ENCODE measurements at places on chromosomes 16 and 17. TPM values are rescaled to one million over a fixed set of nuclear protein-coding genes. Genes with fewer than 3 reads are reported as not detected.

GRCh38 chr16:54309341-54309740 lies 22.8 kb upstream of the IRX3 start:
- ATAC-seq = no peak

- no peak for ATAC-seq
Measured at GRCh38 chr17:52710363-52710901, 551.9 kb upstream of the CA10 start.

GRCh38 chr17:36813957-36814563 lies 123.2 kb upstream of the LHX1 start:
- ATAC-seq = peak; percentile 34

- no peak for ATAC-seq
Measured at GRCh38 chr17:82737967-82738877, 2.8 kb downstream of the FN3K start.

CA7 gene
- not detected for total RNA-seq

DNA sequence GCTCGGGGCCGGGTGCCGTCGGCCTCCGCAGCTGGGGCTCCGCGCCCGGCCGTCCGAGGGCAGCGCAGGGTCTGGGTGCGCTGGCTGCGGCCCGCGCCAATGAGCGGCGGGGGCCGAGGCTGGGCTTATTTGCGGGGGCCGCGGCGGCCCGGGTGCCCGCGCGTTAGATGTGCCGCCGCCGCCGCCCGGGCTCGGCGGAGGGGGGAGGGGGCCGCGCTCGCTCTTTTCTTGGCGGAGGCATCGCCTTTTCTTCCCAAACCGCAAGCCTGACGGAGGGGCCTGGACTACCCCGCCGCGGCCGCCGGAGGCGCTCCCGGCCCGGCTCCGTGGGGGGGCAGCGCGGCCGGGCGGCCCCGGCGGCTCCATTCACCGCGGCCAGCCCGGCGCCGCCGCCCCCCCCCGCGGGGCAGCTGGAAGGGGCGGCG lies at the start of gene NOTUM:
Gene NOTUM, minus strand, starts transcription at position 101 of the 425 bp plus-strand sequence. CDS start 278 bp downstream, outside the sequence.
- peak; percentile 39 for ATAC-seq

TOX3 gene
- total RNA-seq = 20.0 TPM

CD7 gene
- 0.83 TPM for total RNA-seq

CIITA gene
- 1.4 TPM for total RNA-seq

IGFBP4 gene
- total RNA-seq = 6.9 TPM

- ATAC-seq = no peak
Measured at GRCh38 chr17:41474863-41475262, 6.1 kb downstream of the KRT35 start.

DNA sequence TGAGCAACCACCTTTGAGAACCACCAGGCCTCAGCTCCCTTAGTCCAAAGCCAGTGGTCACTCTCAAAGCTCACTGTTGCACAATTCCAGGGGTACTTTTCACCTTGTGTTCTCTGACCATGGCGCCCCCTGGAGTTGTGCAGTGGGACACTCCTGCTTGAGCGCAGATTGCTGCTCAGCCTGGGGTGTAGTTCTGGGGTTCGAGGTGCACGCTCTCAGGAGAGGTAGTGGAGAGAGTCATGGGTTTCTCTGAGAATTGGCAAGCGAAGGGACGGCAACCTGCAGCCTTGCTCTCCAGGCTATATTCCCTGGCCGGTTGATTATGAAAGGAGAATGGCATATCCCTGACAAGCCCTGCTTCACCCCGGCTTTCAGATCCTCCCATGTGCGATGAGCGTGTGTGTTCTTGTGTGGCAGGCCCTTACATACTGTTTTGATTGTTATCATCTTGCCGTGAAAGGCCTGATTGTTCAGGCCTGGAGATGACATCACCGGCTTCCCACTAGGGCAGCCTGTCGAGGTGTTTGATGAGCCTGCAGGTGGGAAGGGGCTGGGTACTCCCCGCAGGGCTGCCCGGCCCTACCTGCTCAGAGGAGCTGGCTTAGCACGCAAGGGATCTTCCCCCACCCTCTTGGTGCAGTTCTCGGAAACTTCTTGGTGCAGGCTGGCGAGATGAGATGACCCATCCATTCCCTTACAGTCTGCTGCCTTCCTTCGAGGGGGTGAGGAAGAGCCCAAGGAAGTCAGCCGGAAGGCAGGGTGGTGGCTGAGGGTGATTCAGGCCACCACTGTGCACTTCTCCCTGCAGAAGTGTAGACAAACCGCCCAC lies 431.2 kb downstream of the SLC39A11 start:
- ATAC-seq = no peak

DNA sequence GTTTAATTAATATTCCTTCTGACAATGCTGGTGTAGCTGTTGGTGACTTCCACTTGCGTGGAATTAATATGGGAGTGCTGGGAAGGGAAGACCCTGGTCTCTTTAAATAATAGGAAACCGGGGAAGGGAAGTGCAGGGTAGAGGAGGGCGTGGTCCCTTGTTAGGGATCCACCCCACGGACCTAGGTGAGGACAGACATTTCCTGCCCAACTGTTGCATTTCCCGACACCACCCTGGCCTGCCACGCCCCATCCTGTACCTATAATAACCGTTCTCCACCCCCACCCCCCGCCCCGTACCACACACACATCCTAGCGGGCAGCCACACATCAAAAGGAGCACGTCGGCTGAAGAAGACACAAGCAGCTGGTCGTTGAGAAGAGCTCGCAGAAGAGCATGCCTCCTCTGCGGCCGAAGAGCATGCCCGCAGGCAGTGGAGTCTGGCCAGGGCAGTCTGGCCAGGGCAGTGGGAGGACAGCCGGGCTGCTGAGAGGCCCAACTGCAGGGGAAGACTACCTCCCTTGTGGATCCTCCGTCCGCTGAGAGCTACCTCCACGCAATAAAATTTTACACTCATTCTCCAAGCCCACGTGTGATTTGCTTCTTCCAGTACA lies 36.8 kb upstream of the MMD start:
- peak; percentile 17 for ATAC-seq

- ATAC-seq = no peak
Measured at GRCh38 chr17:57574040-57574513, 171.0 kb downstream of the CCDC182 start.

GPR142 gene
- total RNA-seq = 0.17 TPM

KRTAP3-1 gene
- not detected for total RNA-seq

GRCh38 chr17:81646869-81647600 lies 9.3 kb downstream of the PDE6G start:
- ATAC-seq = peak; percentile 9

SLC6A4 gene
- 1.2 TPM for total RNA-seq

DNA sequence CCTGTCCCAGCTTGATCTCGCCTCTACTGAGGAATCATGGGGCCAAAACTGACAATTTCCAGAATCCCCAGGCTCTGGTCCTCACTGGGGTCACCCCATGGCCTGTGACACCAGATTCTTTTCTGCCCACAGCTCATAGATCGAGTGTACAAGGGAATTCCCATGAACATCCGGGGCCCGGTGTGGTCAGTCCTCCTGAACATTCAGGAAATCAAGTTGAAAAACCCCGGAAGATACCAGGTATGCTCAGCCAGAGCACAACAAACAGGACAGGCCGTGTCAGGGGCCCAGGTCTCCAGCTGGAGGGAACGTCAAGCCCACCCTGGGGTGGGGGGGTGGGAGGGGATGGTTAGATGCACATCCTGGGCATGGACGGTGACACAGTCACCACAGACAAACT lies 17.5 kb downstream of the USP6 start:
- ATAC-seq = no peak

DNA sequence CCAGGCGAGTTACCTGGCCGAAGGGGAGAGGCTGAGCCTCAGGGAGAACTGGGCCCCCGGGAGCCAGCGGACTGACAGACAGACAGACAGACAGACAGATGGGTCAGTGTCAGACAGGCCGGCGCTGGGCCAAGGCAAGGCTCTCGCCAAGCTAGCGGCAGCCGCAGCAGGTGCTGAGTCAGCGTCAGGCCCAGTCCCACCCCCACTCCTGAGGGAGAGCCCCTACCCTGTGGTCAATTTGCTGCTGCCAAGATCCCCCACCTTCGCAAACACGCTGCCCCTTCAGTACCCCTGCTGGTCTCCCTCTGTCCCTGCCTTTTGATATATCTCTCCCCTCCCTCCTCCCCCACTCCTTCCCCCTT lies 1.5 kb downstream of the FGF11 start:
- peak; percentile 60 for ATAC-seq

PIK3R5 gene
- total RNA-seq = 1.2 TPM

- ATAC-seq = peak; percentile 19
Measured at GRCh38 chr17:81665205-81666091, 957 bp downstream of the OXLD1 start.

FAM117A gene
- 8.1 TPM for total RNA-seq

GRCh38 chr17:57615836-57616757 lies 129.0 kb downstream of the CCDC182 start:
- ATAC-seq = no peak

ALOX12B gene
- total RNA-seq = 0.22 TPM

DNA sequence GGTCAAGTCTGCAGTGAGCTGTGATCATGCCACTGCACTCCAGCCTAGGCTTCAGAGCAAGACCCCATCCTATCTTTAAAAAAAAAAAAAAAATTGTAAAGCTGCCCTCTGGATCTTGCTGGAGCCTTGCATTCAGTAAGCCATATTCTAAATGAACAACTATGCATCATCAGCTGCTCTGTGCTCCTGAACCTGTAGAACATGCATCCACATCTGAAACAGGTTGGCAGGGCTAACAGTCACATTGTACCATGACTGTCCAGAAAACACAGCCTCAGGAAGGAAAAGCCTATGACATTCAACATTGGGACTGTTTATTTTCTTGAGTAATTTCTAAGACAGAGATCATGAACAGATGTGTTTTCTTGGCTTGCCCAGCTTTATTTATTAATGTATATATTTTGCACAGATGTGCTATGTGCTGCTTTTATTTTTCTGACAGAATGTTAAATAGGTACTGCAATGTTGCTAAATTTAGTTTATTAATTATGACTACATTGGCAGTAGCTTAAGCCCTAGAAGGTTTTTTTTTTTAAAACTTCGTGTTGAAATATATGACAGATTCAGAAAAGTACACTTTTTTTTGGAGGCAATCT lies 19.8 kb downstream of the ACSF2 start:
- no peak for ATAC-seq

GRCh38 chr17:38981636-38982035 lies 14.4 kb upstream of the FBXO47 start:
- ATAC-seq = no peak

SDK2 gene
- total RNA-seq = 0.41 TPM

GRCh38 chr17:50047083-50047482 lies 8.8 kb upstream of the ITGA3 start:
- no peak for ATAC-seq

RCVRN gene
- not detected for total RNA-seq

DNA sequence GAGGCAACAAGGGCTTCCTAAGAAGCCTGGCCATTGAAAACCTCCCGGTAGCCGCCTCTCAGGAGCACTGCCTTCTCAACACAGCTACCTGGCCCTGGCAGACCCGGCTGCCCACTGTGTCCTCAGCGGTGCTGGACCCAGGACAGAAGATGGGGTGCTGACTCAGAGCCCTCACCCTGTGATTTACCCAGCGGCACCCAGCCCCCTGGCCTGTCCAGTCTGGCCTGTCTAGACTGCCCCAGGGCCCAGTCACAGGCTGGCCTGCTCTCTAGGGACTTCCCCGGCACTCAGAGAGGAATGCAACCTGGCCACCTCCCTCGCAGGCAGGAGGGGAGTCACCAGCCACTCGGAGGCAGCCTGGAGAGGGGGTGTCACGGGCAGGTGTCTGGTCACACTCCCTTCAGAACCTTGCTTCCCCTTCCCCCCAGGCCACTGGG lies 20.1 kb downstream of the PIEZO1 start:
- no peak for ATAC-seq

KRT33A gene
- total RNA-seq = not detected

- ATAC-seq = no peak
Measured at GRCh38 chr17:30226878-30227277, 8.6 kb downstream of the SLC6A4 start.

DPEP1 gene
- total RNA-seq = 0.36 TPM

- no peak for ATAC-seq
Measured at GRCh38 chr16:1216296-1216619, 8.8 kb downstream of the TPSG1 start.

- peak; percentile 12 for ATAC-seq
Measured at GRCh38 chr16:88713568-88714419, 7.5 kb downstream of the CTU2 start.

KRTAP2-3 gene
- not detected for total RNA-seq

- ATAC-seq = no peak
Measured at GRCh38 chr17:75701288-75701687, 20.0 kb upstream of the ITGB4 start.

SALL1 gene
- 3.2 TPM for total RNA-seq

GRCh38 chr16:73713778-73714495 lies 582.7 kb upstream of the PSMD7 start:
- ATAC-seq = peak; percentile 26

DNA sequence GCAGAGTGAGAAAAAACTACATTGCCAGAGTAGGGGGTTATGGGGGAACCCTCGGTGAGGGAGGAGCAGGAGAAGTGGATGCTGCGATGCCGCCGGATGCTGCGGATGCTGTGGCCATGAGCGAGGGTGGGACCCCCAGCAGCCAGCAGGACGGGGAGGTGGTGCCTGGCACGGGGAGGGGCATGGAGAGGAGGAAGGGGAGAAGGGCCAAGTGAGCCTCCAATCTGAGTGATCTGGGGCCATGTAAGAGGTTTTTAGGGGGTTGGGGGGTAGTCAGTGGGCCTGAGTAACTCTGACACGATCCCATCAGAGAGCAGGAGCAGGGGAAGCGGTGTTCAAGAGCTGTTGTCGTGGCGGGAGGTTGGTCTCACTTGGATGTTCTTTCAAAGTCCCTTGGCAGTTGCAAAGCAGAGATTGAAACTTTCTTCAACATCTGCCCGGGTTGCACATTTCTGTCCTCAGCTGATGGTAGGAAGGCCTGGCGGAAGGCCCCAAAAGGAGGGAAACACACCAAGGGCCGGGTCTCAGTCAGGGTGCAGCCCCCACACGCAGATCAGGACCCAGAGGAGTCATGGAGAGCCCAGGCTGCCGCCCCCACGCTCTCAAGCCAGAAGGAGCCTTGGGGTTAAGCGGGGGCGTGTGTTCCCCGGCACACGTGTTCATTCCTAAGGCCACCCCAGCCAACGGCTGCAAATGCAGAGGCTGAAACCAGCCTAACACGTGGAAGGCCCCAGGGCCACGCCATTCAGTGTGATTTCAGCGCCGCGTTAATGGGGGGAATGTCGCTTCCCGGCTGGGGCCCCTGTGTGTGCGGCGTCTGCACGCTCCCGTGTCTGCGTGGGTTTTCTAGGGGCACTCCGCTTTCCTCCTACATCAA lies 81.7 kb downstream of the ZDHHC7 start:
- ATAC-seq = no peak

GRCh38 chr17:38425744-38426143 lies 2.5 kb upstream of the ARHGAP23 start:
- ATAC-seq = no peak

TEX19 gene
- 0.63 TPM for total RNA-seq

DNA sequence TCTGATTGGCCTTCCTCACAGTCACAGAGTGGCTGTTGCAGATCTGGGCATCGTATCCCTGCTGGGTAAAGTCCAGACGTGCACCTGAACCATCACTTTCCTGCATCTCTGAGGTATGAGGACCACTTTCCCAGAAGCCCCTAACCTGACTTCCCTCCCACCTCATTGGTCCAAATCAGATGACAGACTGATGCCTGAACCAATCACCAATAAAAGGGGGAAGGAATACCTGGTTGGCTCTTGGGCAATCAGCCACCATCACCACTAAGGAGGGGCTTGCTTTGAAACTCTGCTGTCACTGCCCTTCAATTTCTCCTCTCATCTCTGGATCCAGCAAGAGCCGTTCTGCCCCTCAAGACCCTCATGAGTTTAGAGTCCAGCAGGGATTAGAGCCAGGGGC lies 13.6 kb upstream of the WFDC1 start:
- no peak for ATAC-seq

CBLN1 gene
- total RNA-seq = 4.4 TPM

TSPAN10 gene
- total RNA-seq = not detected
